ENCODE measurements at places on chromosomes 5 and 9. TPM values are rescaled to one million over a fixed set of nuclear protein-coding genes. Genes with fewer than 3 reads are reported as not detected.

DNA sequence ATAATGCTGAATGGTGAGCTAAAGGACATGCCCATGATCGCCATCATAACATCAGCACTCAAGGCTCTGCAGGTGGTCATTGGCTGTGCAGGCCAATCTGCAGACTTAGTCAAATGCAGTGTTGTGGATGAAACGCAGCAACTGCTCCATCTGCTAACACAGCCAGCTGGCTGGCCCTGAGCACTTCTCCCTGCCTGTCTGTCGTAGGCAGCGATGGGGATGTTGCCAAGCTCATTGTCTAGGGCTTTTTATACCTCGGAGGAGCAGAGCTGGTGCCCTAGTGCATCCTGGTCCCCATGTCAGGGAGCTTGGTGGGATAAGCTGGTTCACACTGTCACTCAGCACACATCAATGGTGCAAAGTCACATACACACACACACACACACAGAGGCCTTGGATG is 189.4 kb downstream of the TENT4A start:
- H3K36me3 ChIP-seq = no peaks in the 10 kb centered on the region
- H3K27ac ChIP-seq = no peak overlapping the region
- no peak overlapping the region for H3K4me3 ChIP-seq
- H3K27me3 ChIP-seq = no peaks in the 10 kb centered on the region

GRCh38 chr5:66992547-66992946 is 204.1 kb downstream of the CD180 start:
- H3K4me3 ChIP-seq = no peak overlapping the region
- no peaks in the 10 kb centered on the region for H3K36me3 ChIP-seq
- no peak overlapping the region for H3K27ac ChIP-seq
- H3K4me1 ChIP-seq = no peaks in the 10 kb centered on the region

Gene GLE1
- total RNA-seq = 26.7 TPM

DNA sequence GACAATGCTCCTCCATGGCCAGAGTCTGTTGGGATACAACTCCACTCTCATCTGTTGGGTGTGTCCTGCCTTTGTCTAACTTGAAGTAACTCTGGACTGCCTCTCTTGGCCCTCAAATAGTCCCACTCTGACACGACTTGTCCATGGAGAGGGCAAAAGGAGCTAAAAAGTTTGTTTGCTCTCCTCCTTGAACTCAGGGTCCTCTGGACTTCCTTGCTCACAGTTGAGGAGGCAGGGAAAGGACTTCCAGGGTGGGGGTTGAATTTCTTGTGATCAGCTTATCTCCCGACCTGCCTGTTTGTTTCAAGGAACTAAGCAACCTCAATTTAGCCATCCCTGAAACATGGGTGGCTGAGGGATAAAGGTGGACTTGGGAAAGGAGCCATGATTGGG is 11.7 kb downstream of the DNAJB5 start:
- no peak for DNase-seq
- no peaks in the 10 kb centered on the region for H3K4me1 ChIP-seq
- no peak overlapping the region for H3K4me3 ChIP-seq
- no peaks in the 10 kb centered on the region for H3K27me3 ChIP-seq
- no peak overlapping the region for H3K27ac ChIP-seq

GRCh38 chr5:14864181-14864812 is 7.3 kb downstream of the ANKH start:
- DNase-seq = no peak
- H3K27me3 ChIP-seq = no peaks in the 10 kb centered on the region
- H3K36me3 ChIP-seq = no peaks in the 10 kb centered on the region
- H3K4me1 ChIP-seq = no peaks in the 10 kb centered on the region
- H3K4me3 ChIP-seq = no peak overlapping the region

DNA sequence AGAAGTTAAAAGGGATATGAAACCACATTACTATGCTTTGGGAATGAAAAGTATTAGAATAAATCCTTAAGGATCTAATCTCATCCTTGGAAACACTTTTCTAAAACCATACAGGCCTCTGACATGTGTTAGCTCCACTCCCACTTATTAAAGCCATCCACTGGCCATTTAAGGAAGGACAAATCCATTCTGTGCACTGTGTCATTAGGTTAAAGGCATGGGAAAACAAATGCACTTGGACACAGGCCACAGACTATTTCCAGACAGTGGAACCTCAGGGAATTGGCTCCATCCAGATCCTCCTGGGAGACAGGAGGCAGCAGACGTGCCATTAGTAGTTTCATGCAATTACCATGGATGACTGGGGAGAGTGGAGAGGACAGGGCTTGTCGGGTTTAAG is 454.9 kb downstream of the ENC1 start:
- peaks cover 7% of the 10 kb centered on the region for H3K4me1 ChIP-seq
- H3K27ac ChIP-seq = no peak overlapping the region
- H3K27me3 ChIP-seq = no peaks in the 10 kb centered on the region
- H3K36me3 ChIP-seq = no peaks in the 10 kb centered on the region
- DNase-seq = no peak

DNA sequence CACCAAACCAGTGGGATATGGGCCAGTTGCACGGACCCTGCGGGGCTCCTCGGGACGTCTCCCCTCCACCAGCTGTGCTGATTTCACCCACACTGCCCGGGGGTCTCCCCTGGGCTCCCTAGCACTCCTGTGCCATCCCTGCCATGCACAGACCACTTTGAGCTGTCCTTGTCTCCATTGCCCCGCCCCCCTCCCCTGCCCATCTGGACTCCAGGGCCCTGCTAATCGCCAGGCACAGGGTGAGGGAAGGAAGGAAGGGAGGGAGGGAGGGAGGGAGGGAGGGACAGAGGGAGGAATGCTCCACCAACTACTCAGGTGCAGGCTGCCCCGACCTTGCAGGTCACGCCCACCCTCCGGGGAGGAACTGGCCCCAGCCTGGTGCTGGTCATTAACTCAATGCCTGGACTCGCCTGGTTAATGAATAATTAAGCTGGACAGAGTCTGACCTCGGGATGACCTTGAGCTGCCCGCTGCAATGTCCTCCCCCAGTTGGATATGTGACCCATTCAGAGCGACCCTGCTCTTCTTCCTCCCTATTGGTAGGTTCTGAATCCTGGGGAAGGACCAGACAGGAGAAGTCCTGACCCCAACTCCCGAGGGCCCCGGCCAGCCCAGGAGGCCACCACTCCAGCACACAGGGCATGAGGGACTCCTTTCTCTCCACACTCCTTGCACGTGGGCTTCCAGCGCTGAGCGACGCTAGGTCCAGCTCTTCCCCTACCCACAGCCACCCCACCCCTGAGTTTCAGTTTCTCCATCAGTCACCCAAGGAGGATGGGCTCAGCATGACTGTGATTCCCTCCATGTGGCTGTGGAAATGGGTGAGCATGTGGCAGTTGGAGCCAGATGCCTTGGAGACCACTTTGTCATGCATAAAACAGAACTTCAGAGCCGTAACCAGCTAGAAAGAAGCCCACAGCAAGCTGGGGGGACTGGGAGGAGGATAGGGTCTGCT is 62.1 kb downstream of the C9orf50 start:
- no peaks in the 10 kb centered on the region for H3K36me3 ChIP-seq
- no peak overlapping the region for H3K27ac ChIP-seq
- no peaks in the 10 kb centered on the region for H3K4me1 ChIP-seq

DNA sequence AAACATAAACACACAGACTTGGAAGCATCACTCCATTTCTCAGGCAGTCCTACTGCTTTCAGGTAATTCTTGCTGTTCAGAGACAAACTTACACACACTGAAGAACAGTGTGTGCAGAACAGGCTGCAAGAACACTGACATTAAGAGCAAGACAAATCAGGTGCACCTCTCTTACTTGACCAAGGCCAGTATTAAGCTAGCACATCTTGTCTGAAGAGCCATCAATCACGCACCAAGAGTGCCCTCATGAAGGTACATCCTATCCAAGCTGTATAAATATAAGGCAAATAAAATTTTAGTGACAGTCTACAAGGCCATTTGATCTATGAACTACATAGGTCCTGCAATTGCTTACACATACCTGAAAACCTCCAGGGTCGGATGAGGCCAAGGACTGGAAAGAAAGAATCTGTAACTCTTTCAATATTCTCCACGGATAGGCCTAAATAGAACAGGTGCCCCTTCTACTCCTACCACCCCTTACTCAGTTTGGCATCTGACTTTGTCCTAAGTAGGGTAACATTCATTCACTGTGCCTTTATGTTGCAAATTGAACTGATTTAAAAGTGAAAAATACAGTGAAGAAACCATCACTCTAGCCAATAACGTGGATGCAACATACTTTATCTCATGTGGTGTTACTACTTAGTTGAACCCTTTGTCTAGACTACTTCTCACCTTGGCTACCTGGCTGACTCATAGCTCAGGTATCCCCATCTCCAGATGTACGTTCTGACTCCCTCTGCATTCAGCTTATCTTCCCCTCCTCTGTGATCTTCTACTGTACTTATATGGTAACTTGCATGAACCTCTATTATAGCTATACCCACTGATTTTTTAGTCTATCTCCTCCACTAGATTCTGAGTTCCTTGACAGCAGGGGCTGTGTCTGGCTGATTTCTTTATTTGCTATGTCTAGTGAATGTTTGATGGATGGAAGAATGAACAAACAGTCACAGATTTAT is 256.3 kb downstream of the KIAA0825 start:
- peak overlapping the region; percentile 76 for H3K27ac ChIP-seq
- H3K36me3 ChIP-seq = no peaks in the 10 kb centered on the region
- peaks cover 6% of the 10 kb centered on the region for H3K4me1 ChIP-seq
- DNase-seq = no peak
- no peak overlapping the region for H3K4me3 ChIP-seq

GRCh38 chr9:131306397-131307004 is 17.0 kb downstream of the PLPP7 start:
- no peak for DNase-seq
- H3K27ac ChIP-seq = no peak overlapping the region
- no peak overlapping the region for H3K4me3 ChIP-seq
- no peaks in the 10 kb centered on the region for H3K4me1 ChIP-seq
- H3K27me3 ChIP-seq = no peaks in the 10 kb centered on the region

DNA sequence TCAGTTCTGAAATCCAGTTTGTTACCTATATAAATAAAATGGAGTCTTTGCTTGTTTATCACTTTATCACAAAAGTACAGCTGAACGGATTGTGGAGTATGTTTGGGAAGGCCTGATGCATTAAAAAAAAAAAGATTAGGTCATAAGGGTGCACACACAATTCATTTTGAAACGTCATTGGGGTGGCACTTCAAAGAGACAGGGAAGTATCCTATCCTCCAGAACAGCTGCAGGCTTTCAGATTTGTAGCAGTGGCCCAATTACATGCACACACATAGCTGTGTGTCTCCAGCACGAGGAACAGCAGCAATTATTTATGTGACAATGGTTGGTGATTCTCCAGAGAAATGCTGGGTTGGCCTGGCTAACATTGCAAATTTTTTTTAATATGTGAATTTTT is 46.8 kb upstream of the FER start:
- no peak for DNase-seq
- H3K4me3 ChIP-seq = no peak overlapping the region
- no peaks in the 10 kb centered on the region for H3K36me3 ChIP-seq

- no peak overlapping the region for H3K4me3 ChIP-seq
- H3K27me3 ChIP-seq = no peaks in the 10 kb centered on the region
- H3K36me3 ChIP-seq = no peaks in the 10 kb centered on the region
- H3K4me1 ChIP-seq = no peaks in the 10 kb centered on the region
- DNase-seq = no peak
Measured at GRCh38 chr5:52580921-52581320, 206.8 kb upstream of the ITGA1 start.

DNA sequence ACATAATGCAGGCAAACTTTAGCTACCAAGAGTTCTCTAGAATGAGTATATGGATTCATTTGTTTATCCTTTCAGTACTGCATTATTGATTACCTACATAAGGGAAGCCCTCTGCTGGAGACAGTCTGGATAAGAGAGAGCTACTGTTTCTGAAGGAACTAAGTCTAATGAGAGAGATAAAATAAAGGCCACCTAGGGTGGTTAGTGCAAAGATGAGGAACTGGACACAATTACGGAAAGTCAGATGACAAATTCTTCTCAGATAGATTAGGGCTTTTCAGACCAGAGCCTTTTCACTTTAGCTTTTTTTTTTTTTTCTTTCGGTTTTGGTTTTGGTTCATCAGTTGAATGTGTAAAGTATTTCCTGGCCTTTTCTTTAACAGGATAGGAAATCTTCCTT is 31.3 kb downstream of the ISOC1 start:
- no peaks in the 10 kb centered on the region for H3K4me1 ChIP-seq
- no peak overlapping the region for H3K27ac ChIP-seq
- no peaks in the 10 kb centered on the region for H3K27me3 ChIP-seq
- DNase-seq = no peak
- no peak overlapping the region for H3K4me3 ChIP-seq

GRCh38 chr9:114316605-114317230 is 6.2 kb upstream of the ORM1 start:
- no peaks in the 10 kb centered on the region for H3K27me3 ChIP-seq
- H3K4me1 ChIP-seq = no peaks in the 10 kb centered on the region
- DNase-seq = no peak

Gene ARHGEF37
- total RNA-seq = 29.2 TPM

GRCh38 chr5:128014578-128014977 is 69.0 kb upstream of the SLC12A2 start:
- H3K36me3 ChIP-seq = no peaks in the 10 kb centered on the region
- H3K4me3 ChIP-seq = no peak overlapping the region
- no peaks in the 10 kb centered on the region for H3K4me1 ChIP-seq

Gene MAMDC4
- 0.64 TPM for total RNA-seq

DNA sequence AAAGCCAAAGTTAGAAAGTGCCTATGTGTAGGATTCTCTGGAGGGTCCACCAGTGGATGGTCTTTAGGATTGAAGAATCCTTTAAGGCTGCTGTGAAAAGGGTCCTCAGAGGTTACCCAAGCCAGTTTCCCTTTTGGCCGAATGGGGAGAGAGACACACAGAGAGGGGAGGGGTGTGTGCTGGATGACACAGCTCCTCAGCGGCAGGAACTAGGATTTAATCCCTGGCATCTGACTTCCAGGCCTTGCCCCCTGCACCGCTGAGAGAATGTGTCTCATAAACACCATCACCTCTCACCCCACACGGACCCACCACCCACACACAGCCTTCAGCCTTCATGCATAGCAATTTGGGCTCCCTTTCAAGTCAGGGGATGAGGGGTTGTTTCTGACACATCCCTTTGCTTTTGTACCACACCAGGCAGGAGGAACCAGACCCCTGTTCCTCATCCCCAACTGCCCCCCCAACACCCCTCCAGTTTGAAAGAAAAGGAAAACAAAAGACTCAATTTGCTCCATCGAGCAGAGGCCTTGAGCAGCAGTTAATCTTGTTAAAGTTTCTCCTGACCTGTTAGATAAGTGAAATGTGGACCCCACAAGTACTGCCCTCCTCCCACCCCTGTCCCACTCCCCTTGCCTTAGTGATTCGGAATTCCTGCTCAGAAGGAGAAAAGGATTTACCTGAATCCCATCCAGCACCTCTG is 4.0 kb downstream of the PAPPA start:
- no peak overlapping the region for H3K4me3 ChIP-seq
- H3K27ac ChIP-seq = peak overlapping the region; percentile 53
- no peaks in the 10 kb centered on the region for H3K36me3 ChIP-seq
- H3K4me1 ChIP-seq = no peaks in the 10 kb centered on the region
- H3K27me3 ChIP-seq = no peaks in the 10 kb centered on the region

DNA sequence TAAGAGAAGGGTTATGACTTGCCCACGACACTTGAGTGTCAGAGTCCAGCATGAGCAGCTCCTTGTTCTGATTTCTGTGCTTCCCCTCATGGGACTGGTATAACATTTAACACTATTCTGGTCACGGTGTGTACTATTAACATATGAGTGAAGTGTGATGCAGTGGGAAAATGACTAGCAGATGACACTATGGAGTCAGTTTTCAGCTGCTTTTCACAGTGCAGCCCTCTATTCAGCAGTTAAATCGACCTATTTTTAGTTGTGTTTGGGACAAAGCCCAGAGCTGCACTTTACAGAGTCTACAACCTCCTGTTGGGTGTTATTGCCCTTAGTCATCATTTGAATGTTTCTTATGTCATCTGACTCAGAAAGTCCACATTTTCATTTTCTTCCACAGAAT is 59.1 kb downstream of the CHSY3 start:
- no peak for DNase-seq
- no peaks in the 10 kb centered on the region for H3K36me3 ChIP-seq
- no peaks in the 10 kb centered on the region for H3K27me3 ChIP-seq
- H3K4me3 ChIP-seq = no peak overlapping the region
- H3K4me1 ChIP-seq = no peaks in the 10 kb centered on the region

All from breast epithelium (tissue), 4 donors.